ENCODE measurements at places on chromosomes 4 and X.

GRCh38 chrX:48505481-48505880 is 3.3 kb upstream of the PORCN start:
- DNase-seq = no peak

DNA sequence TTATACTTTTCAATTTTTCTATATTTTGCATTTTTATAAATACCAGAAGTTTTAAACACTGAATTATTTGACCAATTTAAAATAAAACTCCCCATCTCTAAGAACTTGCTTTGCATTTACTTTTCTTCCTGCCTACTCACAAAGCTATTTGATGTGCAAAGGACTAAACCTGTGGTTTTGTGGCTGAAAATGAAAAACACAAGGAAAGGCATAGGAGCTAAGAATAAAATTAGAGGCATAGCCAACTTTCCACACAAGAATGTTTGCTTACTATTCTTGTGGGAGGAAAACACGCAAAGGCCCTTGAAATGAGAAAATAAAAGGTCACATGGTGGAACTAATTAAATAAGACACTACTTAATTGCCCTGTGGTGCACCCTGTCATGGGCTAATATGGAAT is 221.2 kb downstream of the KLHL13 start:
- DNase-seq = no peak

DNA sequence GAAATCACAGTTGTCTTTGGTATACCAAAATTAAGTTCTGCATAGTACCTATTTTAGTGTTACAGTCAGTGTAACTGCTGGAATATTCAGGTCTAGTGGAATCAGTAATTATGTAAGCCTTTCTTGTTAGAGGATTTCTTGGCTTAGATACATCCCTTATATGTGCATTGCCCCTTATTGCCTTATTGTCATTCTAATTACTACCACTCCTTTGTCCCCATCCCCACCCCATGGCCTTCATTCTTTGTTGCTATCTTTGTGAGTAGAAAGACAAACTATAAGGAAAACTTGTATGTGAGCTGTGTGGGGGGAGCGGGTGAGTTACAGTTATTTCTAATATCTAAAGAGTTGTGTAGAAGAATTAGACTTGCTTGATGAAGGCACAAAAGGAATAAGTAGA is 36.9 kb upstream of the RPA4 start:
- DNase-seq = no peak

GRCh38 chr4:152417673-152418072 is 118.2 kb downstream of the FBXW7 start:
- no peak for DNase-seq
